ENCODE measurements at places on chromosomes 7 and 10.

DNA sequence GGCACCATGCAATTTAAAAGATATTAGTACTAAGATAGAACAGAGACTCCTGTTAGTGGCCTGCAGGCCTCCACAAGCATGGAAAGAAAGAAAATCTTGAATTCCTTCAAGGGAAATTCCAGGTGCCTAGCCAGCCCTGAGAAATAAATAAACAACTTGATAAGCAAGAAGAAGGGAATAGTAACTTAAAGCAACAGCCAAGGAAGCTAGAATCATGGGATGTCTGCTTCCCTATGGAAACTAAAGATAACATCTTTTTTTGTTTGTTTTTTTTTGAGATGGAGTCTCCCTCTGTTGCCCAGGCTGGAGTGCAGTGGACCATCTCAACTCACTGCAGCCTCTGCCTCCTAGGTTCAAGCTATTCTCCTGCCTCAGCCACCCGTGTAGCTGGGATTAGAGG, 128.6 kb downstream of the SKIDA1 start:
- no peak for DNase-seq

DNA sequence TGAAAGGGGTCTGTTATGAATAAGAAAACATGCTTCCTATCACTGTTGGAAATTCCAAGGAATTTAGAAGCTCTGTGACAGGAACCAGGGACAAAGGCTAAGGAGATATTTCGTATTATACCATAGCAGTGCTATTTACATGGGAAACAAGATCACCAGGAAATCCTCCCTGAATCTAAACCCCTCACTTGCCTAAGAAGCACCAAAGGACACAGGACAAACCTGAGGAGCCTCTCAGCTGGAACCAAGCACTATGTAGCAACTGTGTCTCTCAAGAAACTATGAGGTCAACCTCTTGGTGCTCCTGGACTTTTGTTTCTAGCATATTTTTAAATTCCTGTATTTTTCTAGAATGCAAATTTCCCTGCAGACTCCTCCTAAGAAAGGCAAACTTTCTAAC, 20.8 kb upstream of the IFIT1B start:
- no peak for DNase-seq

DNA sequence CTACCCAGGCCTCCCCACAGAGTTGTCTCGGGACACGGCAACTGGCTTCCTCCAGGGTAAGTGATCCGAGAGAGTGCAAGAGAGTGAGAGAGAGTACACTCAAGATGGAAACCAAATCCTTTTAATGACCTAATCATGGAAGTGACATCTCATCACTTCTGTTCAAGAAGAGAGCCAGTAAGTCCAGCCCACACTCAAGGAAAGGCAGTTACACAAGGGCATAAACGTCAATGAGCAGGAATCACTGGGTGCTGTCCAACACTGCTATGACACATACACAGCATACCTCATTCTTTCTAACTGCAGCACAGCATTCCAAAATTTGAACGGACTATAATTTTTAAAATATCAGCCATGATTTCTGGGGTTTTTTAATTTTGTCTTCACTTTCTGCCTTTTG, 29.3 kb upstream of the OSBPL3 start:
- no peak for DNase-seq

DNA sequence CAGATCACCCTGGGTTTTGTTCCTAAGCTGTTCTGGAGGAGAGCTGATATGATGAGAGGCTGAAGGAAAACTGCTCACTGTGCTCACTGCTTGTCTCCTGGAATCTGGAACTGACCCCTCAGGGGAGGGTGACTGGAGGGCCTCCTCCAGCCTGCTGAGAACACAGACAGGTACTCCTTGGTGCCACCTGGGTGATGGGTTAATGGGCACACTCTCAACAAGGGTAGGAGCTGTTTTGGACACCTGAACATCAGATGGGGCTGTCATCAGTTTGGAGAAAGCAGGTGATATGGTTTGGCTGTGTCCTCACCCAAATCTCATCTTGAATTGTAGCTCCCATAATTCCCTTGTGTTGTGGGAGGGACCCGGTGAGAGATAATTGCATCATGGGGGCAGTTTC, 58.1 kb upstream of the SORCS3 start:
- no peak for DNase-seq

- no peak for DNase-seq
These were observed 59.6 kb downstream of the PPP1R3C start for GRCh38 chr10:91573320-91573719.

GRCh38 chr7:130914554-130915294, 180.7 kb upstream of the KLF14 start:
- no peak for DNase-seq

GRCh38 chr7:257647-257992, 32.4 kb upstream of the FOXL3 start:
- DNase-seq: no peak

- no peak for DNase-seq
These were observed 73.4 kb downstream of the OR13A1 start for GRCh38 chr10:45241865-45242520.

- DNase-seq: peak; percentile 51
These were observed 28.6 kb downstream of the MTURN start for GRCh38 chr7:30163231-30163894.

DNA sequence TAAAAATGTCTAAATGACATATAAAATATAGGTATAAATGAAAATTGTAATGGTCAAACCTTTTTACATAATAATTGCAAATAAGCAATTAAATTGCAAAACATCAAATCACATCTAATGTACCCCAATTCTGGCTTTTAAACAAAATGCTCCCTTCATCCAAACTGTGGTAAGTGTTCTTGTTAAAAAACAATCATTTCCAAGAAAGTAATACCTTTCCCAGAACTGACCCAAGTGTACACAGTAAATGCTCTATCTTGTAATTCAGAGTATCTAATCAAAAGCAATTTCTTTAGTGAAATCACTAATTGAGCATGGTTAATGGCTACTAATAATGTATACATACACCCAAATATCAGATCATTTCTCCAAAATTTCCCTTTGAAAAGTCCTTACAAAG, 28.0 kb downstream of the ITGB1 start:
- no peak for DNase-seq

DNA sequence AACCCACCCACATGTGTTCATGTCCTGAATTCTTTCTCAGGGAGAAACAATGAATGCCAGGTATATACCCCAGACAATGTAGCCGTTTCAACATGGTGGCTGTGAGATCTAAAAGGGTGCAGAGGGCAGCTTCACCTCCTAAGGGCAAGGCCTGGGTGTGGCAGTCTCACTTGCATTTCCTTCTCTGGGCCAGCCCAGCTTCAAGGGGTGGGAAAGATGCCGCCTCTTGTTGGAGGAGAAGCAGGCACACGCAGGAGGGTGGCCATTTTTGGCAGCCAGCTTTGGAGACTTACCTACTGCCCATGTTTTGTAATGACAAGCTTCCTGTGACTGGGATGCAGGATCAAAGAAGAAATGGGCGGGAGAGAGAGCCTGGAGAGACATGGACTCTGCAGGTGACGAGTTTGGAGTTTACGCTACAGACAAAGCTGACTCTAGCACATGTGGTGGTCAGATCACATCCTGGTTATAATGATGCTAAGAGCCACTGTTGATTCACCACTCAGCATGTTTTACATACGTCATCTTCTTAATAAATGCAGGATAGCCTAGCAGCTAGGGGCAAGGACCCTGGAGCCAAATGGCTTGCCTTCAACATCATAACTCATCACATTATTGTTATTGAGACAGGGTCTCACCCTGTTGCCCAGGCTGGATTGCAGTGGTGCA, 116.6 kb downstream of the ANLN start:
- DNase-seq: no peak

GRCh38 chr7:112411186-112411795, 39.0 kb upstream of the IFRD1 start:
- peak; percentile 12 for DNase-seq

GRCh38 chr10:58439632-58440364, 54.6 kb downstream of the TFAM start:
- no peak for DNase-seq

GRCh38 chr7:134698481-134698880, 51.8 kb downstream of the BPGM start:
- no peak for DNase-seq

- DNase-seq: no peak
These were observed 115.3 kb upstream of the MYO3A start for GRCh38 chr10:25818751-25819150.

DNA sequence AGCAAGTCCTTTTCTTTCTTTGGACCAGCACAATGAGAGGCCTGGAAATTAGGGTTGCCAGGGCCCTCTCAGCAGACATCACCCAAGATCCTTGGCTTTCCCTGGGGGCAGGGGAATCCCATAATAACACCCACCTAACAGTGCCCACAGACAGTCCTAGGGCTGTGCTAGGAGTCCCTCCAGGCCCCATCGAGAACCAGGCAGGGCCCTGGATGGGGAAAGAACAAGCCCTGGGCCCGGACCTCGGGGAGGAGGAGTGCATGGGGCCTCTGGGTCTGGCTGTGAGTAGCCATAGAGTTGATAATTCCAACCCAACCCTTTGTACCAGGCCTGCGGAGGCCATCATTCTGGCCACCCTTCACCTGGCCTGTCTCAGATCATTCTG, 201.2 kb upstream of the ZMIZ1 start:
- DNase-seq: no peak

DNA sequence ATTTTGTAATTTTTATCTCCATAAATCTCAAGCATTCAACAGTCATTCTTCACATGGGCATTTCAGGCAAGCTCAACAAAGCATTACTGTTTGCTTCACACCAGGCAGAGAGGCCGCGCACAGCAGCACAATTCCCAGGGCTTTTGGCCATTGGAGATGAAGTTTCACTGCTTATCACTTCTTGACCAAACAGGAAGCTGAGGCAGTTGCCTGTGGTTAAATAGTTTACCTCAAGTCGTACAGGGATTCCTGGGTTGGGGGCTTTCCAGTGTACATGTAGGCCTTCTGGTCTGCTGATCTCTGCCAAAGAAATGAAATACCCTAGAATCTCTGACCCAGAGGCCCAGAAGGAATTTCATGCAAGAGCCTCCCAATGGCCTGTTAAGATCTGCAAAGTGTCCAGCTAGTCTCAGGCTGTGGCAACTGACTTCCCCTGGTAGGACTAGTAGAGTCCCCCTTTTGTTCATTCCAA, 11.2 kb upstream of the PRDX3 start:
- DNase-seq: no peak

- no peak for DNase-seq
These were observed 218.8 kb downstream of the PHF14 start for GRCh38 chr7:11192506-11192905.

DNA sequence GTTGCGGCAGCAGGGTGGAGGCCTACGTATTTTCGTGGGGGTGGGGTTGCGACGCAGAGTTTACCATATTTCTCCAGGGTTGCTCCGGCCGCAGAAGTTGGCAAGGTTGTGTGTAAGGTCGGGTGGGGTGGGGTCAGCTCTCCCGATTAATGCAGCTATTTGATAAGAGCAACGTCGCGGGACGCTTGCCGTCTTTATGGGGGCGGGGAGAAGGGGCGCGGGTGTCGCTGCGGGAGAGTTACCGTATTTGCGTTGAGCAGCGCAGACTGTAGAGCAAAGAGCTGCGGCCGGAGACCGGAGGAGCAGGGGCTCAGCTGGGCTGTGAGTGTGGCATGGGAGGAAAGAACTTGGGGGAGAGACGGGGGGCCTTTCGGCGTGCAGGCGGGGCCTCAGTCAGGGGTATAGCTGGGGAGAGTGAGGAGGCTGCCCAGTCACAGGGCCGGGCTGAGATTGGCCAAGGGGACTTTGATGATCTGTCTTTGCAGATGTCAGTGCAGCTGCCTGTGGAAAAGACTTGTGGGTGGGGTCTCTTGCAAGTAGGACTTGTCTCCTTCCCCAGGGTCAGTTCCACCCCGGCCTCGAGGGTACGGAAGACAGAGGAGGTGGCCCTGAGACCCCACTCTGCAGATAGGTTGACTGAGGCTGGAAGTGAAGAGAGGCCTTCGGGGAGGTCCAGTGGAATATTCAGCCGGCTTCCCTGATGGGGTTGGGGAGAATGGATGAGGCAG, 26.6 kb downstream of the ZNF775 start:
- no peak for DNase-seq

- DNase-seq: no peak
These were observed 89.5 kb downstream of the VPS41 start for GRCh38 chr7:38819463-38819862.
